ENCODE measurements at places on chromosomes 2 and 18.
A peak's percentile ranks its signal among the peaks of the same experiment; 100 is the strongest.

DNA sequence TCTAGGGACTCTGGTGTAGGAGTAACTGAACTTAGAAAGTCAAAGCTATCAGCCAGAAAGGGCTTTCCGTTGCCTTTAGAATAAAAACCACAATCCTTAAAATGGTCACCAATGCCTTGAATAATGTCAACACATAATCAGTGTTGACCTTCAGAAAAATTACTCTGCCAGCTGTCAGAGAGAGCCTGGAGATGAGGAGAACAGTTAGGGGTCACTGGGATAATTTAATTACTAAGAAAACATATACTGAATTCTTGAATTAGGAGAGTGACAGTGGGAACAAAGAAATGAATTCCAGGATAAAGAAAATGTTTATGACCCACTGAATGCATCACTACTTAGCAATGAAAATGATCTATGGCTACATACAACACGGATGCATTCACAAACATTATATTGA lies 23.4 kb upstream of the UGP2 start:
- no peak for DNase-seq
- H3K4me3 ChIP-seq, result no peak overlapping the region
- no peaks in the 10 kb centered on the region for H3K4me1 ChIP-seq
- no peaks in the 10 kb centered on the region for H3K27me3 ChIP-seq
- H3K27ac ChIP-seq, result no peak overlapping the region

GRCh38 chr2:147450661-147451510 lies 393.9 kb upstream of the ACVR2A start:
- no peak for DNase-seq
- no peak overlapping the region for H3K4me3 ChIP-seq
- no peaks in the 10 kb centered on the region for H3K36me3 ChIP-seq
- no peak overlapping the region for H3K27ac ChIP-seq
- peaks cover 3% of the 10 kb centered on the region for H3K27me3 ChIP-seq

DNA sequence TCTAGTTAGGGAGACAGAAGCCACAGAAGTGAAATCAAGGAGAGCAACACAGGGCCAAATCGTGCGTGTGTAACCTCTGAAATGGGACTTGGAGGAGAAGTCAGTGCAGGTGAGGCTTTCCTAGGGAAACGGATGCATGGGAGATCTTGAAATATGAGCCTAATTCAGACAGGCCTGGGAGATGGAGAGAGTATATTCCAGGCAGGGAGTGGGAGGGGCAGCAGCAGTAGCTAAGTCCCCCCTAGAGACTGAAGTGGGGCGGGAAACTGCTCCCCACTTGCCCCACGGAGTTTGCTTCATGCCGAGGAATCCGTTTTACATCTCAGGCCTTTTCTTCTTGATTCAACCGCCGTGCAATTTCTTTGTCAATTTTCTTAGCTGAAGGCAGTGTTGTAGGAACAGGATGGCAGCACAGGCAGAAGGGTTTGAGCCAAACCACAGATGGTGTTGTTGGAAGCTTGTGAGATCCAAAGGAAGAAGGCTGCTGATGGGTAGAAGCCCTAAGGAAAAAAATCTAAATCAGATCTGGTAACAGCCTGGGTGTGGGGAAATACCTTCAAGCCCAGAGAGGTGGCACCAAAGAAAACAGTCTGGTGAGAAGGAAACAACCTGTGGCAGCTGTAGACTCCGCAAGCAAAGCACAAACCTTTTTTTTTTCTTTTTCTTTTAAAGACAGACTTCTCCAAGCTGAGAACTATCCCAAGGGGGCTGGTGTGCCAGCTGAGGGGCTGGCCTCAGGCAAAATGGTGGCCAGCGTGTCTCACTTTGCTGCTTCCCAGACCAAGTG lies 40.2 kb downstream of the EPAS1 start:
- no peaks in the 10 kb centered on the region for H3K36me3 ChIP-seq
- H3K27me3 ChIP-seq, result peaks cover 6% of the 10 kb centered on the region
- no peak overlapping the region for H3K27ac ChIP-seq
- H3K4me3 ChIP-seq, result no peak overlapping the region

GRCh38 chr2:22273853-22274252 lies 1111.1 kb upstream of the KLHL29 start:
- no peaks in the 10 kb centered on the region for H3K36me3 ChIP-seq
- H3K27ac ChIP-seq, result no peak overlapping the region
- H3K4me3 ChIP-seq, result no peak overlapping the region
- H3K27me3 ChIP-seq, result no peaks in the 10 kb centered on the region
- no peak for DNase-seq

GRCh38 chr2:79638954-79639353 lies 126.1 kb downstream of the CTNNA2 start:
- H3K27ac ChIP-seq, result no peak overlapping the region
- peaks cover 2% of the 10 kb centered on the region for H3K27me3 ChIP-seq
- DNase-seq, result no peak
- no peak overlapping the region for H3K4me3 ChIP-seq

GRCh38 chr18:52046842-52047241 lies 293.2 kb upstream of the DCC start:
- no peaks in the 10 kb centered on the region for H3K36me3 ChIP-seq
- H3K27ac ChIP-seq, result no peak overlapping the region
- H3K4me1 ChIP-seq, result no peaks in the 10 kb centered on the region
- no peak overlapping the region for H3K4me3 ChIP-seq

DNA sequence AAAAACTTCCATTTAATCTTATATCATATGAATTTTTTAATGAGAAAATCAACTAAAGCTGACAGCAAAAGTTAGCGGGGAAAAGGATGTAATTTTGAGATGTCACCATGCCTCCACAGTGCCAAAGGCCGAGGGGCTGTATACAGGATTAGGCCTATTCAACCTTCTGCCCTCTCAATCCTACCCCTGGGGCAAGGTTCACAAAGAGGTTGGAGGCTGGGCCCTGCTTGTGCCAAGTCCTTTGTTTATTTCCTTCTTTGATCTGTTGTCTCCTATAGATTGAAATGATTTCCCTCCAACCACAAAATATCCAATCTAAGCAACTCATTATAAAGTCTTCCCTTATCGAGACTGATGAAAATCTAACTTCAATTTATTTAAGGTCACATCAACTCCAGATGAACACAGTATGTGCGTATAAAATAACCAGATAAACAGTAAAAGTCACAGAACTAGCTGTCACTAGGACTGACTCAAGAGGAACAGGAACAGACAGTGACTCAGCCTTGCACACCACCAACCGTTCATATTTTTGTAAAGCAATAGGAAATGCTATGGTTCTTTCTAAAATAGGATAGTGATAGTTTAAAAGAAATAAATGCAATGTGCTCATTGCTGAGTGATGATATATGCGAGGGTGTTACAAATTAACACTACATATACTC lies 95.8 kb downstream of the SLC25A12 start:
- no peak overlapping the region for H3K4me3 ChIP-seq
- H3K27me3 ChIP-seq, result no peaks in the 10 kb centered on the region
- H3K4me1 ChIP-seq, result peaks cover 9% of the 10 kb centered on the region
- DNase-seq, result no peak
- no peak overlapping the region for H3K27ac ChIP-seq

GRCh38 chr2:160332318-160332717 lies 132.2 kb upstream of the ITGB6 start:
- H3K36me3 ChIP-seq, result no peaks in the 10 kb centered on the region
- no peak for DNase-seq
- H3K27me3 ChIP-seq, result peaks cover 2% of the 10 kb centered on the region
- H3K4me1 ChIP-seq, result peaks cover 92% of the 10 kb centered on the region
- H3K27ac ChIP-seq, result peak overlapping the region; percentile 57

DNA sequence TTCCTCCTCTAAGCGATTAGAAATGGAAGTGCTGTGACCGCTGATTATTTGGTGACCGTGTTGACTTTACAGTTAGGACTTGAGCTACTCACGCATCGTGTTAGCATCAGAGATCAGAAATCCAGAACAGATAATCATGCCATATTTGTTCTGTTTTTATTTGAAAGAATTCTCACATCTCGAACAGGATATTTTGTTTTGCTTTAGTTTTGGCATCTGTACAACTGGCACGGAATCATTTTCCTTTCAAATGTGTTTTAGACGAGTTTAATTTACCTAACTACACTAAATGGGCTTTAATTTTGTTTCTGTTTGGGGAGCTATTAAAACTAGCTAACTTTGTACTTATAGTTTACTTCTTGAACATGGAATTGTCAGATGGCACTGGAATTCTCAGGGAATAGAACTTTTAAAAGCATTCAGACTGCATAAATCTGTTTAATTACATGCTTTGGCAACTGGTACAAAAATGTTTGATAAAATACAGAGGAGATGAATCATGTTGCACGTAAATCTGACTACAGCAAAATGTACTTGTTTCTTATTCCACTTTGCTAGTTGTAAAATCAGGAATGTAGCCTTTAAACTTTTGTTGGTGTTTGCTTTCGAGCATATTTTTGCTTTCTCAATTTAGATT lies 1.4 kb downstream of the ITPRID2 start:
- H3K4me3 ChIP-seq, result peak overlapping the region; percentile 96
- peak overlapping the region; percentile 85 for H3K27ac ChIP-seq
- no peaks in the 10 kb centered on the region for H3K36me3 ChIP-seq
- peaks cover 2% of the 10 kb centered on the region for H3K27me3 ChIP-seq
- peaks cover 34% of the 10 kb centered on the region for H3K4me1 ChIP-seq

DNA sequence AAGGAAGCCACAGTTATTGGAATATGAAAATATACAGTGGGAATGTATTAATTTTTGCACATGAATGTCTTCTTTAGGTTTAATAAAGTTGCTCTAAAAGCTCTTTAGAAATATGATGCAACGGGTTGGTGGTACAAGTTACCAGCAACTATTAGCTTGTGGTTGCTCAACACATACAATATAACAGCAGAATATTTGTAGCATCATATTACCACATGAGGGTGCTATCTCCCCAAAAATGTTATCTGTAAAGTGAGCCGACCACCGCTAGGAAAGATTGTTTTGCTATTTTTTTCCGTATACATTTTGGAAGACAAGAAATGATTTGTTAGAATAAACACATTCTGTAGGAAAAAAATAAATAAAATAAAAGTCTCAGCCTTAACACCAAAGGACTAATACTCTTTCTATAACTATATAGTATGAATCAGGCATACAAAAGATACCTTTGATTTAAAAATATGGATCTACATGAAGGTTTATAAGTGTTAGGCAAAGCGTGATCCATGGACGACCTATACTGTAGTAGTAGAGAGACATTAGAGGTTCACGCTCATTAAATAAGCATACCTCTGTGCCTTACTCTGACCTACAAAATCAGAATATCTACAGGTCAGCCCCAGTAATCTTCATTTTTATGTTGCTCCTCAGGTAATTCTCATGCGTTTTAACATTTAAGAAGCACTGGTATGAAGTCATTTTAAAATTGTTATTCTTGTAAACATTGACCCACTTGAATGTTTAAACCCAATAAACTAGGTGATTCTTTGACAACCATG lies 1110.6 kb upstream of the ACVR2A start:
- H3K27me3 ChIP-seq, result no peaks in the 10 kb centered on the region
- no peaks in the 10 kb centered on the region for H3K36me3 ChIP-seq
- no peak overlapping the region for H3K27ac ChIP-seq
- H3K4me3 ChIP-seq, result no peak overlapping the region

DNA sequence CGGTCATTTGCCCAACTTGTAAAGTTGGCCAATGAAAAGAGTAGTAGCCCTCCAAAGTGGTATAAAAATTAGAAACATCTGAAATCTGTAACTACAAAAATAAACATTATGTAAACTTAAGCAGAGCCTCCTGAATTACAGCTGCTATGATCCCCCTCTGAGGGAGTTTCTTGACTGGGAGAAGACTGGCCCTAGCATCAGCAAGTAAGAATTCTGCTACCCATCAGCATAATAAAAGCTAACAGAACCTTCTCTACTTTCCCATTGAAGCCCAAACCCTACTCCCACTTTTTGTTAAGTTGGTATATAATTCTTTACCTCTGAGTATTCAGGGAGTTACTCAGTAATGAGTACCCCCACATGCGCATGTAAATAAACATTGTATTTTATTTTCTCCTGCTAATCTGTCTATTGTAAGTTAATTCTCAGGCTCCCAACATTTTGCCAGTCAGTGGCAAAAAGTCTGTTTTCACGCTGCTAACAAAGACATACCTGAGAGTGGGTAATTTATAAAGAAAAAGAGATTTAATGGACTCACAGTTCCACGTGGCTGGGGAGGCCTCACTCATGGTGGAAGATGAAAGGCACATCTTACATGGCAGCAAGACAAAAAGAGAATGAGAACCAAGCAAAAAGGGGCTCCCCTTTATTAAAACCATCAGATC lies 71.3 kb downstream of the MYL12B start:
- no peaks in the 10 kb centered on the region for H3K4me1 ChIP-seq
- peaks cover 2% of the 10 kb centered on the region for H3K27me3 ChIP-seq
- H3K36me3 ChIP-seq, result no peaks in the 10 kb centered on the region
- no peak overlapping the region for H3K4me3 ChIP-seq
